GM12864 (cell line): ENCODE measurements at places on chromosomes 1 and 21.

DNA sequence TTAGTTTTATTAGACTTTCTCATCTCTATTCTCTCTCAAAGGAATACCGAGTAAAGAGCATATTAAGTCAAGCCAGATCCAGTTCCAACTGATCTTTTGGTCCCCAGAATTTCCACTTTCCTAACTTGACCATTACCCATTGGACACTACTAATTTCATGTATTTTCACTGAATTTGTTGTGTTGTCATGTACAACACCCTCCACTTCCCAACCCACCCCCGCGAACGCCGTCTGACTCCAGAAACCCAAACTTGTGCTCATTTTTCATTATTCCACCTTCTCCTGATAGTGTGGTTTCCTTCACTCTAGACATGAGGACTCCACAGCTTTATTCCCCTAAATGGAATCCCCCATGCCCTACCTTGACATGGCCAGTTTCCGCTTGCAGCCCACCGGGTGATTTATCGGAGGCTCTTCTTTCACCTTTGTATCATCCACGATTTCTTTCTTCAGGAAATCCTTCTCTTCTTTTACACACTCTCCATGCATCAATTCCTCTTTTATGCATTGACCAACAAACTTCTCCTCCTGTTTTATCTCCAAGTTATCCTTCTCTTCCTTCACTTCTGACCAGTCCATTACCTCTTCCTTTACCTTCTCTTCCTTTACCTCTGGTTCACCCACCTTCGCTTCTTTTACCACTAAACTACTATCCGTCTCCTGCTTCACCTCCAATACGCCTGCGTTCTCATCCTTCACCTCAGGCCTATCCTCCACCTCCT, 805 bp downstream of the ZNHIT6 start:
- DNase-seq, result no peak

DNA sequence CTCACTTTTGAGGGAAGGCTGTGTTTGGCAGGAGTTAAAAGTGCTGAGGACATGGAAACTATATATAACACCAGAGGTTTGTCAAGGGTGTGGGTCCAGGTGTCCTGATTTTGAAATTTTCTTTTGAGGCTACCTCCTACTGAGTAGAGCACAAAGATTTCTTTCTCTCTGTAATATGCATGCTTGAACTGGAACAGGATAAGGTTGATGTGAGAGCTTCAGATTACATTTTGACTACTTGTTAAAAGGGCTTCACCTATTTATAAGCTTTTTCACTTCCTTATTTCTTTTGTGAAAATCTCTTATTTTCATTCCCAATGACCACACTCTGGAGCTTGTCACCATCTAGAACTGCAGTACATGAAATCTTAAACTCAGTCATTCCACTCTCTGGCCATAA, 59.8 kb upstream of the PLA2G4A start:
- peak; percentile 40 for DNase-seq

DNA sequence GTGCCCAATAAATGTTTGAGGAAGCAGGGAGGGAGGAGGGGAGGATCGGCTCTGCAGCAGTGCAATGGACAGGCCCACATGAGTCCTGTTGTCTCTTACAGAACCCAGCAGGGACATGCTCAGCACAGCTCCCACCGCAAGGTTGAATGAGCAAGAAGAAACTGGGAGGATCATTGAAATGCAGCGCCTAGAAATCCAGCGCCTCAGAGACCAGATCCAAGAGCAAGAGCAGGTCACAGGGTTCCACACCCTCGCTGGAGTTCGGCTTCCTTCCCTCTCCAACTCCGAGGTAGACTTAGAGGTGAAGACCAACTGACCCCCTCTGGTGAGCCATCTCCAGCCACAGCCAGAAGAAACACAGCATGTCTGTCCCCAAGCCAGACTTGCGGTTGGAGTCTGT, 15.9 kb upstream of the TMEM125 start:
- no peak for DNase-seq

GRCh38 chr21:45167796-45168222, 93.4 kb downstream of the ADARB1 start:
- no peak for DNase-seq

DNA sequence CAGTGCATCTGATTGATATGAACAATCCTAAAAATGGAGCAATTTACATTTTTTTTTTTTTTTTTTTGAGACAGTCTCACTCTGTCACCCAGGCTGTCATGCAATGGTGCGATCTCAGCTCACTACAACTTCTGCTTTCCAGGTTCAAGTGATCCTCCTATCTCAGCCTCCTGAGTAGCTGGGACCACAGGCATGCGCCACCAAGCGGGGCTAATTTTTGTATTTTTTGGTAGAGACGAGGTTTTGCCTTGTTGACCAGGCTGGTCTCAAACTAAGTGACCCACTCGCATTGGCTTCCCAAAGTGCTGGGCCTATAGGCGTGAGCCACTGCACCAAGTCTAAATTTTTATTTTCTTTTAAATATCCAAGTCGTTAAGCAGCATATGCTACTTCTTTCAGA, 109.0 kb downstream of the FAF1 start:
- DNase-seq, result no peak

DNA sequence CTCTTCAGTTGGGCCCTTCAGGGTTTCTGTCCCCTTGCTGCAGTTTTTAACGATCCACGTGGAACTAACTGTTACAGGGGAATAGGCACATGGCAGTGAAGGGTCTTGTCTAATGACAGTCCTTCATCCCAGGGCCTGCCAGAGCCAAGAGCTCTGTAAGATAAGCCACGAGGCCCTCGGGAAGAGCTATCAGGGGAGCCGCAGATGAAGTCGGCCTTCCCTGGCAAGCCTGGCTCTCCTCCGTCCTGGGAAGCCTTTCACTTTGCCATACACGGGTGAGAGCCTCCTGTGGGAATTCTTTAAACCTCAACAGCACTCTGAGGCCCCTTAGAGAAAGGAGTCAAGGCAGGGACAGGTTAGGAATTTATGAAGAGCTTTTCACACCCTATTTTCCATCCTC, 29.0 kb downstream of the ACP6 start:
- DNase-seq, result no peak

- DNase-seq, result no peak
These were observed 151.8 kb upstream of the RAB4A start for GRCh38 chr1:229119161-229119560.

- no peak for DNase-seq
These were observed 72.8 kb upstream of the FGGY start for GRCh38 chr1:59223989-59224634.

- DNase-seq, result no peak
These were observed 4.9 kb downstream of the ETNK2 start for GRCh38 chr1:204146965-204147364.

DNA sequence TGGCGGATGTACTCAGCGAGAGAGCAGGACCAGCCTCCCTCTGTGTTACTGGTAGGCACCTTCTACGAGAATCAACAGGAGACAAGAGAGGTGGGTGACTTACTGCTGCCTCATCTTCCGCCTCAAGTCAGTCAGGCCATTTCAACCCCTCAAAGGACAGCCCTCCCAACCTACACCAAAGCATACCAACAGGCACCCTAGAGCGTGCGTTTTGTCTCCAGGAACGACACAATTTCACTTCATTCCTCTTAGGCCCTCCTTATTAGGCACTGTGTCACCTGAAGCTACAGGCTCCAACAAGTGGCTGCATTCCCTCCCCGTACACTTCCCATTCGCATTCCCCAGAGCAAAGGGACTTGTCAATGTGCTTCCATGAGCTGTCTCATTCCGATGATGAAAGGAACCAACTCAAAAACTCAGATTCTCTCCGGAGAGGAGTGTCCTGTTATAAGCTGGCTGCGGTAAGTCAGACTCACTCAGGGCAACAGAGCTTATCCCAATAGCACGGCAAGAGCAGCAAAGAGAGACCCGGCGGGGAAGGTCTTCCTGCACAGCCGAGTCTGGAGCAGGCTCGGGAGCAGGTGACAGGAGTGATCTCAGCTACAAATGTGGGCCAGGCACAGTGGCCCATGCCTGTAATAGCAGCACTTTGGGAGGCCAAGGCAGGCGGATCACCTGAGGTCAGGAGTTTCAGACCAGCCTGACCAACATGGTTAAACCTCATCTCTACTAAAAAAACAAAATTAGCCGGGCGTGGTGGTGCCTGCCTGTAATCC, 120.6 kb upstream of the IFFO2 start:
- no peak for DNase-seq

GRCh38 chr1:185376840-185377635, 60.0 kb upstream of the IVNS1ABP start:
- no peak for DNase-seq

DNA sequence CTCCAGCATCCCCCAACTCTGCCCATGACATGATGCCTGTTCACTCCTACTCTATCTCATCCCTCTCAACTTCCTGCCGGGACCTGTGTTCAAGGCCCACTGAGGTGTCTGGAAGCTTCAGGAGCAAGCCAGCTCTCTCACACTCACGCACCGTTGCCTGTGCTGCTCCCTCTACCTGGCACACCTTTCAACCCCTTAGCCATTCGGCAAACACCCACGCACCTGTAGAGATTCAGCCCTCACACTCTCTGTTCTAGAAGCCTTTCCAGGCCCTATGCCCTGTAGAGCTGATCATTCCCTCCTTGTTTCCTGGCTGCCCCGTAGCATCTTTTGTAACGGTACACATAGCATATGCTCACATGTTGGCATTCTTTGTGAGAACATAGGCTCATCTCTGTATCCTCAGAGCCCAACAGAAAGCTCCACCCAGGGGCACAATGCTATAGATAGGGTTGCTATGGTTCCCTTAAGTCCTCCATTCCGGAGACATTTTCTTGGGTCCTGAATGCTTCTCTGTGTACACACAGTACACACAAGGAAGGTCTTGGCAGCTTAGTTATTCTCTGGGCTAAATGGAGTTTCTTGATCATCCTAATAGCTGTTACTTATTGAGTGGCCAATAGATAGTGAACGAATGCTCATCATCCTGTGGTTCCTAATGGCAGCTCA, 1.3 kb downstream of the C8B start:
- DNase-seq, result no peak

- no peak for DNase-seq
These were observed at the start of gene MAP3K7CL for GRCh38 chr21:29130270-29130969. Gene MAP3K7CL (plus strand): TSS chr21:29130644. CDS start chr21:29133345, 2,701 bp downstream.

DNA sequence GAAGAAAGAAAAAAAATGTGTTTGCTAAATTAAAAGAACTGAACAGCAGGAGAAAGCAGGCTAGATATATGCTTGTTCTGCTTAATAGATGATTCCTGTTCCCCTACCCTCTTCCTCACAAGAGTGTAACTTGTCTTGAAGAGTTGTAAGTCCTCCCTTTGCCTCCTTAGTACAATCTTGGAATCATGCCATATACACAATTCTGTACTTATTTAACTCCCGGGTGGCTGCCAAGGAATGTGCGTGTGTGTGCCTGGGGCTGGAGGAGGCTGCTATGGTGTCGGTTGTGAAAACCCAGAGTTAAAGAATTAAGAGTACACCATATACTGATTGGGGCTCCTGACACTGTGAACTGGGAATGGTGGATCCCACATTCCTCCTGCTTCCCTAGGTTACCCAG, 194.2 kb downstream of the SIPA1L2 start:
- DNase-seq, result no peak

DNA sequence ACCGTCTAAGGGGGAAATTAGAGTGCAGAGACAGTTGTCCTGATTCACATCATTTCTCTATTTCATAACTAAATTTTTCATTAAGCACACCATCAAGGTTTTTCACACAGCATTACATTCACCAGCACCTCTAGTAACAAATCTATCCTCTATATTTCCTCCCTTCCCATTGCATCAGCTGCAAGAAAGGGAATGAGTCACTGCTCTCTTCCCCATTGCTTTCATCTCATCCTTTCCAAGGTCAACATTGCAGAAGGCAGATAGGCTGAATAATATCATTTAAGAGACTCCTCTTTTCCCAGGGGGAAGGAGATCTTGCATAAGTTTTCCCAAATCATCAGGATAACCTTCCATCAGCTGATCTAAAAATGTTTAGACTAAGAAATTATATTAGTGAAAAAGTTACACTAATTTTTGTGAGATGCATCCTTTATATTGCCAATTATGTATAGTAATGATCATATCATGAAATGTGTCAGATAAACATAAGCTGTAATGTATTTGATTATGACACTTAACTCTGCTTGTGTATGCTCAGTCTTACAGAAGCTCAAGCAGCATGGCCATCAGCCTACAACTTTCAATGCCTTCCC, 4.3 kb downstream of the INTS7 start:
- DNase-seq, result no peak

- no peak for DNase-seq
These were observed 15.0 kb downstream of the HLX start for GRCh38 chr1:220894025-220894923.

- DNase-seq, result no peak
These were observed 11.6 kb downstream of the SCNN1D start for GRCh38 chr1:1291548-1292441.

DNA sequence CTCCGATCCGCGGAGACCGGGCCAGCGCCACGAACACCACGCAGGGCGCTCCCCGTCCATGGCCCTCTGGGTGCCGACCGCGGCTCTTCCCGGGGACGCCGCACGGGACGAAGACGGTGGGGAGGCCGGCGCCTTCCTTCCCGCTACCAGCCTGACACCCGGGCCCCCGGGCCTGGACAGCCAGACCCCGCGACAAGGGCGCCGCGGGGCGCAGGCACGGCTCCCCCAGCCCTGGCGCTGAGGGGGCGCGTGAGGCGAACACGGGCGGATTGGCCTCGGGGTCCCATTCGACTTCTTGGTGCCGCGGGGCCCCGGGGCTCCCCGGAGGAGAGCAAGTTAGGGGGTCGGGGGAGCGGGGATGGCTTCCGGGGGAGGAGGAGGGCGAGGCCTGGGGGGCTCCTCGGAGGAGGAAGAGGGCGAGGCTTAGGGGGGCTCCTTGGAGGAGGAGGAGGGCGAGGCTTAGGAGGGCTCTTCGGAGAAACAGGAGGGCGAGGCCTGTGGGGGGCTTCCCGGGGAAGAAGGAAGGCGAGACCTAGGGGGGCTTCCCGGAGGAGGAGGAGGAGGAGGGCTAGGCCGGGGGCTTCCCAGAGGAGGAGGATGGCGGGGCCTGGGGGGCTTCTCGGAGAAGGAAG, 537 bp upstream of the KLHL17 start:
- no peak for DNase-seq

GRCh38 chr21:17783481-17784179, 35.5 kb downstream of the C21orf91 start:
- peak; percentile 73 for DNase-seq

DNA sequence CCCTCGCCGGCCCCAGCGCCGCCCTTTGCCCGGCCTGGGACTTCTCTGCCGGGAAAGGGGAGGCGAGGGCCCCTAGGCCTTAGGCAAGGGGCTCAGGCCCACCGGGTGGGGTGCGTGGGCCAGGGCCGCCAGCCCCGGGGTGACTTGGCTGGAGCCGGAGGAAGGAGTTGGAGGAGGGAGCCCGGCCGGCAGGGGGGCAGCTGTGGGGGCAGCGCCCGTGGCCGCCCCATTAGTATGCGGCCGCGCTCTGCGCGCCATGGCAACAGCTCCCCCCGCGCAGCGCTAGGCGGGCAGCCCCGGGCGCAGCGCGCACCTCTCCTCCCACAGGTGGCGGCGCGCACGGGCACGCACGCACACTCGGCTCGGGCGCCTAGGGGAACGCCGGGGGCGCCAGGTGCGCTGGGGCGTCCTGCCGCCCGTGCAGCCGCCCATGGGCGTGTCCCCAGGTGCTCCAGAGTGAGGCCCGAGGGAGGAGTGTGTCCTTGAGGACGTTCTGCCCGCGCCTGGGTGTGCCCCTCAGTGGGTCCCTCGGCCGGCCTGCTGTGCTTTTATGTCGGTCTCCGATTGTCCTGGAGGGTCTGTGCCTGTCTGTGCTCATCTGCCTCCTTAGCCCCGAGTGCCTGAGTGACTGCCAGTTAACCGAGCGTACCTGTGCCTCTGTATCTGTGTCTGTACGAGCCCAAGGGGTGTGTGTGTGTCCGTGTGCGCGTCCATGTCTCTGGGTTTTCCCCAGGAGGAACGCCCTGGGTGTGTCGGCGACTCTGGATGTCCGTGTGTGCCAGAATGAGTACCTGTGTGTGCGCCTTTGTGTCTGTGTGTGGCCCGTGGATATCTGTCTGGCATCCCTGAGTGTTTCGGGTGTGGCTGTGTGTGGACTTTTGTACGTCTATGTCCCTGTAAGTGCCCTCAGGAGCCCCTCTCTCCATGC, 38.2 kb upstream of the WASF2 start:
- no peak for DNase-seq
